ENCODE measurements at places on chromosomes 5 and 9.

GRCh38 chr5:155529362-155529761 is 515.8 kb downstream of the KIF4B start:
- no peak for DNase-seq

DNA sequence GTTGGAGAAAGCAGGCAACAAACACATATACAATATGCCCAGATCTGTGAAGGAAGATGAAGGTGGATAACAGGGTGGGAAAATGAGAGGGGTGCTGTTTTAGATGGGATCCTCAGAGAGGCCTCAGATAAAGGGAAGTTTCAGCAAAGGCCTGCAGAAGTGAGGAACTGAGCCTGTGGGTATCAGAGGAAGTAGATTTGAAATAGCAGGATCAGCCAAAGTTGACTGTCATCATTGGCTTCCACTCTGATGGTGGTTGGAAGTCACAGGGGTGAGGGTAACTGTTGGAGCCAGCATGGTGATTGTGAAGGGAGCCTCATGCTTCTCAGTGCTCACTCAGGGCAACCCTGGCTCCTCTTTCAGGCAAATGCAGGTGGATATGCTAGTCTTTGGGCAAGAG is 607.2 kb upstream of the CLINT1 start:
- no peak for DNase-seq

DNA sequence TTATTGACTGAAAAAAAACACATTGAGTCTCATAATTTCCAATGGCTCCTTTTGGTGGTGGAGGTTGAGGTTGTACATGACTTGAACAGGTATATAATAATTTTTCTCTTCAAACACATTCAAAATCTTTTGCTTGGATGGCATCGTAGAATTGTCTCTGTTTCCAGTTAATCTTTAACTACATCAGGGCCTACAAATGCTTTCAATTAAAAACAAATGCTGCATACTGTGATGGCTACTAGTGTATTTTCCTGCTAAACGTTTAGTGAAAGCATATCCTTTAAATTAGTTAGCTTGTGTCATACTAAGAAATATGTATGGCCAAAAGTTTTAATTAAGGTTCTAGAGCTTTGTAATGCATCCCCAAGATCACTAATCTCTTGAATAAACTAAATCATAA is 313.8 kb downstream of the SLF1 start:
- DNase-seq = no peak

DNA sequence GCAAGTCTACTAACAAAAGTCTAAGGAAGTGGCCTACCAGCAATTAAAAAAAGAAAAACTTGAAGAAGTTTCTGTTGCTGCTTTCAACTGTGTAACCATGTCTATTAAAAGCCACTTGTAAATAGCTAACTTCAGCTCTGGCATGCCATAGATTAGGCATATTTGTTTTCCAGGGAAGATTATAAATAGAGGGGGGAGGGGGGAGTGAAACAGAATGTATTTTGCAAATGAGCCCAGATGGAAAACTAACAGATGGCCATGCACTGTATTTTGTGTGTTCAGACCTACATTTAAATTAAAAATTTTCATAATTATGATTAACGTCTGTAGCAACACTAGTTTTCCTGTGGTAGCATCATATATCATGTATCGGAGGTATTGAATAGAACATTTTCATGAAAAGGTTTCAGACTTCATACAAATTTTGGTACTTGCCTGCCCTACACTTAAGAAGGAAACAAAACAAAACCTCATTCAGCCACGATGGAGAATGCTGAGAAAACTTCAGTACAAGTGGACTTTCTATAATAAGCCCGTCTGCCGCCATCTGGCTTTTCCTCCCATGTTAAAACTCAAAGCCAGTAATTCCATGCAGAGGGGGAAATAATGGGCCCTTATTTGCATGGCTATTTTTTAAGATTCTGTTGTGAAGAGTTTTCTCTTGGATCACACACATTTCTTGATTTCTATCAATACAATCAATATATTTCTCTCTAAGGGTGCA is 220.4 kb upstream of the SMARCA2 start:
- DNase-seq = no peak

DNA sequence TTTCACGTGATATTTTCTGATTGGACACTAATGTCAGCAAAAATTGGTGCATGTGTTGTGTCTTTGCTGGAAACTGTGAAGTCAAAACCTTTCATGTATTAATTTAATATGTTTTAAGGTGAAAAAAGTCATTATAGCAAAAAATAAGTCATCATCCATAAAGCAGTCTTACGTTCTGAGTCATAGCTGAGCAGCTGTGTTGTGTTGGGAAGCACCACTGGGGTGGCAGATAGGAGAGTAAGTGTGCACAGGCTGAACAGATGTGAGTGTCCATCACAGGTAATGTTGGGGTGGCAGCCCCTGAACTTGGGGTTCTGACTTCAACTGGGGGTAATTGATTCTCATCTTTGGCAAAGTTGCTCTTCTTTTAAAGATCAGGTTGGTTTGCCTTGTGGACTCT is 156.8 kb downstream of the NXNL2 start:
- DNase-seq = no peak

DNA sequence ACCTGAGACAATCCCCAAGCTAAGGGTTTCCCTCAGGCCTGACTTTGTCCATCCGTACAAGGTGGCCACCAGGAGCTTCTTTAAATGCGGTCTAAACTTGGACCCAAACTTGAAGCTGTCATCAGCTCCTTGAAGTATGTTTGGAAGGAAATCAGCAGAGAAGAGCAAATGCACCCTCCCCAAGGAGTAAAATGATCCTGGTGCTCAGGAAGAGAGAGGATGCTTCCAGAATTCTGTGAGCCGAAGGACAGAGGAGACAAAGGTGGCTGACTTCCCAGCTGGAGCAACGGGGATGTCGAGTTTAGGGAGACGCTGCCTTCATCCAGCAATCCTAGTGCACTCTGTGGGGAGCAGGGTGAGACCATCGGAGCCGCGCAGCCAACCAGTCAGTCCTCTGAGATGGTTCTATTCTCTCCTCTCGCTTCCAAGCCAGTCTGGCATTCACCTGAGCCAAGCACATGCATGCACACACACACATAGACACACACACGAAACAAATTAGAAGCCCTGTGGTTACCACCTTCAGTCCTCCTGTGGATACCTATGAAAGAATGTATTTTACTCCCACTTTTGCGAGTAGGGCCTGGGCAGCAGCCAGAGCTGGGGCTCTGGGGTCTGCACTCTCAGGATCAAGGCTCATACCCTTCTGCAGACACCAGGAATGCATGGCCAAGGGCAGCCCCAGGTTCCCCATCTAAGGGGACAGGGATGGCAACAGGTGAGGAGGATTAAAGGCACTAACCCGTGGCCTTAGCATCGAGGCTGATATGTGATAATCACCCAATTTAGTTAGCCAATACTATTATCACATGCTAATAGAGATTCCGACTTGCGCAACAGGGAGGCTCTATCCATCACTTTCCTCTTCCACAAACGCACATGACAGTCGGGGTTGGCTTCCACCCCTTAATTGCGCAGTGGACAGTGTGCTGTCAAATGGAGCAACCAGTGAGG is 75.8 kb downstream of the GTF3C4 start:
- DNase-seq = no peak

GRCh38 chr9:128107468-128108268 is 19.9 kb downstream of the PTGES2 start:
- no peak for DNase-seq

GRCh38 chr5:120813551-120813950 is 349.5 kb downstream of the PRR16 start:
- no peak for DNase-seq

DNA sequence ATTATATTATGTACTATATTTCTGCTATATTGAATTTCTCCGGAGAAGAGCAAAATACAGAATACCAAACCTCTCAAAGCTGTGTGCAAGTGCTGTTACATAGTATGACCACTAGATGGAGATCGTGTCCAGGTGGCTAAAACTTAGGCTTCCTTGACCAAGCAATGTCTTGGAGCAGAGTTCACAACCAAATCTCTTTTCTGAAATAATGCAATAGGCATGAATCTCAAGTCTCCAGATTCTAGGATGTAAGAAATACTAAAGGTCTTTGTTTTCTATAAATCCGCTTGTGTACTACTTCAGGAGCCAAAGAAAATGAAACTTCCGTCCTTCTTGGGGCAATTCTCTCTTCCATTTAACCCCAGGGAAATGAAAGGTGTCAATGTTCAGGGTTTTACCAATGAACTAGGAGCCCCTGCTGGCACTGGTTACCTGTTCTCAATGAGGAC is 181.5 kb upstream of the RAI14 start:
- no peak for DNase-seq

- no peak for DNase-seq
Measured at GRCh38 chr5:120255214-120255613, 208.9 kb upstream of the PRR16 start.

DNA sequence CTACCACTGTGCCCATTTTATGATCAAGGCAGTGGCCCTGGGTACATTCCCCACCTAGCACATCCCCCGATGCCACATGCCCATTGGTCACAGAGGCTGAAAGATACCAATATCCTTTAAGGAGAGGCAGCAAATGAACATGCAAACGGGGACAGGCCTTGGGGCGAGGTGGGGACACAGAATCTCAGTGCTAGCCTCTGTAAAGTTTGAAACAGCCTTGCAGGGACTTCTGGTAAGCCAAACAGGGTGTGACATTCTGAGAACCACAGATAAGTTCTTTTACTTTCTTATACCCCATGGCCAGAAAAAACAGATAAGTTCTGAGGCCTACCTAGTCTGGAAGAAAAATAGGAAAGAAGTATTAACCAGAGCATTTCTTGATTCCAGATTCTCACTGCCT is 60.5 kb downstream of the ACER2 start:
- no peak for DNase-seq

- no peak for DNase-seq
Measured at GRCh38 chr9:82320566-82320965, 332.0 kb downstream of the SPATA31D1 start.

GRCh38 chr5:117588611-117589010 is 1014.0 kb upstream of the SEMA6A start:
- no peak for DNase-seq

DNA sequence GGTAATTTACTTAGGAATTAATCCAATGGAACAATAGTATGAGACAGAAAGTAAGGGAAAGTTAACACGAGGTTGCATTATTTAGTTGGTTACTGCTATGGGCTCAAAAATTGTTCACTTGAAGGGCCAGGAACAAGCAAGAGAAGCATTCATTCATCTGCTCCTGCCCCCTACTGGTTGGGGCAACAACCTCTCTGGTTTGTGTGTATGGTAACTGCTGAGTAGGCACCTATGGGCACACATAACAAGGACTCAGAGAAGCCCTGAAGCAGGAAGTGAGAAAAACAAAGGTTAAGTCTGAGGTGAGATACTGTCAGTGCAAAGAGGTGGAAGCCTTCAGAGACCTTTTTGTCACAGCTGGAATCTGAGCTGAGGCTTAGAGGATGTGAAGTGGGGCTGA is 34.4 kb upstream of the RANBP6 start:
- DNase-seq = peak; percentile 20

DNA sequence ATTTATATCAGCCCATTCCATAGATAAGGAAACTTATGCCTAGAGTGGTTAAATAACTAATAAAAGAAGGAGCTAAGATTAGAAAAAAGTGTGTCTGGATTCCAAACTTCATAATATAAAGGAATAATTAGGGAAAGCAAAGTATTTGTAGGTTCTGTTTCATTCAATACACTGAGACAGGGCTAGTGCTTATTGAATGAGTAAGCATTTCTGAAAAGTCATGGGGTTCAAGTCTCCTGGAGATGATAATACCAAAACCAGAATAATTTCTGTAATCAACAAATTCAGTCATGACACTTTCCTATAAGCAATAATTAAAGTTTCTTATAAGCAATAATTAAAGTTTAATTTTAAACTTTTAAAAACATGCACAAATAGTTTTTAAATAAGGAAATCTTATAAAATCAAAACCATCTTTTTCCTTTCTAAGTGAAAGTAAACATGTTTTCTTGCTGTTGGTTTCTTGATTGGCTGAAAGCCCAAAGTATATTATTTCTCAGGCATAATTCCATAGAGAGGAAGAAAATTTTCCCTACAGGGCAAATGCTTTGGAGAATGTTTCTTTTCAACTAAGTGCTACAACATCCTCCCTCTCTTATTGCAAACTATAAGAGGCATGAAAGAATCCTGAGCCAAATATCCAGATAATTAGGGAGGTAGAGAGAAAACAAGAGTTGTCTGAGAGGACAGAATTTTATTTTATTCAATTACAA is 510.2 kb downstream of the PRELID2 start:
- no peak for DNase-seq

DNA sequence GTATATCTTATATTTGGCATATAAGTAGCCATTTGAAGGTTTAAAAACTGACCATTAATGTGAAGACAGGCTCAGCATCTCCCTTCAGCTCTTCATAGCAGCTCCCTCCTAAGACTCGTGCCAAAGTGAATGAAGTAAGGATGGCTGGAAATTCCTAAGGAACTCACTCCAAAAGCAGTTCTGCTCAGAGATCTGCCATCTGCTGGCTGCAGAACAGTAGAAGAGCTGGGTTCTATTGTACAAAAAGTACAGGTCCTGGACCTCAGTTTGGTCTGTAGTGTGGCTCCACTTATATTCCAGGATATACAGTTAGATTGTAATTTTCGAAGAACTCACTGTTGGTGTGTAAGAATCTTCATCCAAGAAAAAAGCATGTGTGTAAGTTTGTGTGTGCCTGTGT is 104.9 kb upstream of the RUSC2 start:
- no peak for DNase-seq

DNA sequence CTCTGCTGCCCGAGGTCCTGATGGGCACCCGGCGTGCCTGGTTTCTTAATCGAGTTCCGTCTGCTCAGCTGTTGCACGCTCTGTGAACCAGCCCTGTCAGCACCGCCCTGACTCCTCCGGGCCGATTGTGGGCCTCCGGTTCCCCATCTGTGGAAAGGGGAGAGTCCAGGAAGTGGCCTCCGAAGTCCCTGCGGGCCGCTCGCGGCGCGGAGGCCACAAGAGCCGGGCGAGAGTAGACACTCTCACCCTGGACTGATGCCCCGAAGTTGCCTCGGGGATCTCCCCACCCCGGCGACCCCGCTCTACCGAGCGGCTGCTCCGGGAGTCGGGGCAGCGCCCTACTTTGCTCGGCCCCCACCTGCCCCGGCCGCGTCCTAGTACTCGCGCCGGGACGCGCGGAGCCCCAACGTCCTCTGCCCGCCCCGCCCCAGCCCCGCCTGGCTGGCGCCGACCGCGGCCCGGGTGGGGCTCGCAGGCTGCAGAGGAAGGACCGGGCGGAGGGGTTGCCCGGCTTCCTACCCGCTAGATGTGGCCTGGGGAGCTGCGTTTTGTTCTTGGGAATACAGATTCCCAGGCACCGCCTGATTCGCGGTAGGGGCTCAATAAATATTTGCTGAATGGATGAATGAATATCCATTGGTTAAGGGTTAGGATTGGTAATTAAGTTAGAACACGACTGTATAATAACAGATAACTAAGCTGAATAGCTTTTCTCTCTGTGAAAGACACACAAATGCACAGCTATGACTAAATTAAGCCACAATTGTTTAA is 935 bp upstream of the ZNF367 start:
- DNase-seq = peak; percentile 46

- DNase-seq = no peak
Measured at GRCh38 chr9:112447283-112447761, 39.3 kb upstream of the KIAA1958 start.

- DNase-seq = peak; percentile 18
Measured at GRCh38 chr9:72271613-72272478, 93.2 kb downstream of the ZFAND5 start.
